CD4-positive, CD25-positive, alpha-beta regulatory T cell (primary cell): ENCODE measurements at places on chromosomes 2 and 18.

- peaks cover 53% of the 10 kb centered on the region for H3K4me1 ChIP-seq
- H3K27me3 ChIP-seq, result no peaks in the 10 kb centered on the region
- H3K27ac ChIP-seq, result no peak overlapping the region
- DNase-seq, result no peak
Observed at GRCh38 chr2:227462462-227462951, 9.4 kb upstream of the AGFG1 start.

- H3K27ac ChIP-seq, result no peak overlapping the region
- H3K36me3 ChIP-seq, result no peaks in the 10 kb centered on the region
- DNase-seq, result no peak
- no peak overlapping the region for H3K4me3 ChIP-seq
Observed at GRCh38 chr2:20487030-20487391, 40.1 kb downstream of the RHOB start.

GRCh38 chr2:36770542-36771287, 74.2 kb downstream of the VIT start:
- no peak overlapping the region for H3K4me3 ChIP-seq
- H3K27me3 ChIP-seq, result no peaks in the 10 kb centered on the region
- H3K27ac ChIP-seq, result no peak overlapping the region
- no peak for DNase-seq
- H3K4me1 ChIP-seq, result no peaks in the 10 kb centered on the region

GRCh38 chr18:44838971-44839666, 158.4 kb downstream of the SETBP1 start:
- H3K4me3 ChIP-seq, result peak overlapping the region; percentile 15
- H3K4me1 ChIP-seq, result peaks cover 12% of the 10 kb centered on the region
- no peaks in the 10 kb centered on the region for H3K27me3 ChIP-seq
- peak; percentile 87 for DNase-seq

- H3K27ac ChIP-seq, result no peak overlapping the region
- H3K4me3 ChIP-seq, result no peak overlapping the region
- no peaks in the 10 kb centered on the region for H3K36me3 ChIP-seq
- DNase-seq, result no peak
Observed at GRCh38 chr18:8514409-8514808, 94.8 kb upstream of the RAB12 start.

DNA sequence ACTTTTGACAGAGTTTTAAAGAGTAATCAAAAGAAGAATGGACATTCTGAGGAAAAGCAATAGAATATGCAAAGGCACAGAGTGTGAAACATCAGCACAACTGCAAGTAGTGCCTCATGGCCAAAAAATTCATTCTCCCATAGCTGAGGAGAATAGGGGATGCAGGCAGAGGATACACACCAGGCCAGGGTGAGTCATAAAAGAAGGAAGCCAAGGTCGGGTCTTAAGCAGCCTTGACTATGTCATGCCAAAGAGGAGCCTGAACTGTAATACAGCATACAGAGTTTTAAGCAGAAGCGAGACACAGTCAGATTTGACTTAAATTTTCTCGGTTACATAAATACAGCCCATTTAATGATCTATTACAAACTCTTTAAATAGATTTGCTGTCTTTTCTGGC, 165.0 kb downstream of the LNPK start:
- DNase-seq, result no peak
- H3K36me3 ChIP-seq, result no peaks in the 10 kb centered on the region
- no peak overlapping the region for H3K4me3 ChIP-seq
- H3K27ac ChIP-seq, result no peak overlapping the region
- H3K4me1 ChIP-seq, result no peaks in the 10 kb centered on the region
- no peaks in the 10 kb centered on the region for H3K27me3 ChIP-seq

DNA sequence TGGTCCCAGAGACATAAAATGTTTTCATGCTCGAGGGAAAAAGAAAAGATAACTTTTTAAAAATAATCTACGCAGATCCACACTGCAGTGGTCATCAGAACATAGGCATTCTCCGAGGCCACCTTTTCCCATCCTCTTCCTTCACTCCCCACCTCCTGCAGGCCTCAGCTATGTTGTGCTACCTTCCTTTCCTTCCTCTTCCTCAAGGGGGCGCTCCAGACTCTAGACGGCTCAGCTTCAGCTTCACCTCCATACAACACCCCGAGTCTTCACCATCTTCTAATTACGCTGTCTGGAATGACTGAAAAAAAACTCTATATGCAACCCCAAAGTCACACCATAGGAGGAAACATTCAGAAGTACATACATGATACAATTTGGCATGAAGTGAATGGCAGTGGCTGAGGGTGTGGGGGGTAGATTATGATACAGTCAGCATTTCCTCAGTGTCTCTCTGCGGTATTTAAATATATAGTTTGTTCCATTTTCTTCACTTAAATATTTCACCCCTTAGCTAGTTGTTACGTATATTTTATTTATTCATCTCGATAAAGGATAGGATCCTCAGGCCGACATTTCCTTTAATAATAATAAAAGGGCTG, 583.6 kb downstream of the IRS1 start:
- no peaks in the 10 kb centered on the region for H3K36me3 ChIP-seq
- no peak overlapping the region for H3K27ac ChIP-seq
- H3K27me3 ChIP-seq, result no peaks in the 10 kb centered on the region
- no peaks in the 10 kb centered on the region for H3K4me1 ChIP-seq
- H3K4me3 ChIP-seq, result no peak overlapping the region
- DNase-seq, result peak; percentile 51

DNA sequence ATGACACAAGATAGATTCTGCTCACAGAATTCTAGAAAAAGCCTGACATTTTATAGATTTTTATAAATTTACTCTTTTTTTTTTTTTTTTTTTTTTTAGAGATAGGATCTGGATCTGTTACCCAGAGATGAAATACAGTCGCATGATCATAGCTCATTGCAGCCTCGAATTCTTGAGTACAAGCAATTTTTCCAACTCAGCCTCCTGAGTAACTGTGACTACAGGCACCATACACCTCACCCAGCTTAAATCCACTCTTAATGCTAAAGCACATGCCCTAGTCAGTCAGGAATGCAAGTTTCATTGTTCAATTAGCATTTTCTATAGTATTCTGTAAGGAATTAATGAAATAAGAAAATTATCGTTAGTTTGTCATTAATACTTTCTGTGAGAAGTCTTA, 32.1 kb upstream of the WDR75 start:
- H3K4me3 ChIP-seq, result no peak overlapping the region
- no peak overlapping the region for H3K27ac ChIP-seq
- H3K27me3 ChIP-seq, result no peaks in the 10 kb centered on the region
- H3K4me1 ChIP-seq, result no peaks in the 10 kb centered on the region
- no peaks in the 10 kb centered on the region for H3K36me3 ChIP-seq

- H3K27me3 ChIP-seq, result no peaks in the 10 kb centered on the region
- no peaks in the 10 kb centered on the region for H3K36me3 ChIP-seq
- DNase-seq, result no peak
- H3K4me3 ChIP-seq, result no peak overlapping the region
- H3K27ac ChIP-seq, result no peak overlapping the region
Observed at GRCh38 chr2:20561637-20562454, 89.1 kb downstream of the HS1BP3 start.

GRCh38 chr2:38668779-38669479, 3.0 kb downstream of the GALM start:
- H3K4me3 ChIP-seq, result peak overlapping the region; percentile 94
- DNase-seq, result no peak
- no peaks in the 10 kb centered on the region for H3K36me3 ChIP-seq
- peaks cover 69% of the 10 kb centered on the region for H3K4me1 ChIP-seq
- peak overlapping the region; percentile 85 for H3K27ac ChIP-seq
- H3K27me3 ChIP-seq, result no peaks in the 10 kb centered on the region

DNA sequence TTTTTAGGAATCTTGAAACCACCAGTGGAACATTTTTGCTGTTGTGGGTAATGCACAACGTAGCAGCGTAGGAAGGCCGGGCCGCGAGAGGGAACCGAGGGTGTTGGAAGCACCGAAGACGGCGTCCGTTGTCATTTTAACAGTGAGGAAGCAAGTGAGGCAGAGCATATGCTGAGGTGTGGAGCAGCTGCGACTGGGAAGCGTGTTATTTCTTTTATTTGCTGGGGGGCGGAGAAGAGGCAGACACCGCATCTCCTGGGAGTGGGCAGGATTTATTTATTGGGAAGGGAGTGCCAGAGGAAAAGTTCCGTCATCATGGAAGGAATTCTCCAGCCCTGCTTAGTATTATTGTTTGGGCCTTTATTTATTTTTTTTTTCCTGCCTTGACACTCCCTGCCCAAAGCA, 232.8 kb downstream of the KLHL29 start:
- H3K4me3 ChIP-seq, result no peak overlapping the region
- no peaks in the 10 kb centered on the region for H3K36me3 ChIP-seq
- H3K27me3 ChIP-seq, result no peaks in the 10 kb centered on the region
- DNase-seq, result no peak
- no peak overlapping the region for H3K27ac ChIP-seq
- no peaks in the 10 kb centered on the region for H3K4me1 ChIP-seq

- H3K36me3 ChIP-seq, result no peaks in the 10 kb centered on the region
- peaks cover 14% of the 10 kb centered on the region for H3K27me3 ChIP-seq
- H3K27ac ChIP-seq, result no peak overlapping the region
- no peaks in the 10 kb centered on the region for H3K4me1 ChIP-seq
- no peak for DNase-seq
- no peak overlapping the region for H3K4me3 ChIP-seq
Observed at GRCh38 chr2:5694306-5694705, 2.1 kb downstream of the SOX11 start.

- H3K27ac ChIP-seq, result no peak overlapping the region
- H3K36me3 ChIP-seq, result no peaks in the 10 kb centered on the region
- H3K4me1 ChIP-seq, result no peaks in the 10 kb centered on the region
- H3K4me3 ChIP-seq, result no peak overlapping the region
Observed at GRCh38 chr2:2270808-2271415, 60.2 kb downstream of the MYT1L start.

- H3K27me3 ChIP-seq, result no peaks in the 10 kb centered on the region
- no peaks in the 10 kb centered on the region for H3K36me3 ChIP-seq
- no peak for DNase-seq
- H3K27ac ChIP-seq, result no peak overlapping the region
- H3K4me3 ChIP-seq, result no peak overlapping the region
Observed at GRCh38 chr2:56315376-56315775, 131.6 kb downstream of the CCDC85A start.

GRCh38 chr2:242075168-242075567, 205.6 kb downstream of the RTP5 start:
- H3K27me3 ChIP-seq, result peaks cover 3% of the 10 kb centered on the region
- no peak overlapping the region for H3K4me3 ChIP-seq
- H3K36me3 ChIP-seq, result no peaks in the 10 kb centered on the region
- no peak for DNase-seq
- H3K27ac ChIP-seq, result no peak overlapping the region

DNA sequence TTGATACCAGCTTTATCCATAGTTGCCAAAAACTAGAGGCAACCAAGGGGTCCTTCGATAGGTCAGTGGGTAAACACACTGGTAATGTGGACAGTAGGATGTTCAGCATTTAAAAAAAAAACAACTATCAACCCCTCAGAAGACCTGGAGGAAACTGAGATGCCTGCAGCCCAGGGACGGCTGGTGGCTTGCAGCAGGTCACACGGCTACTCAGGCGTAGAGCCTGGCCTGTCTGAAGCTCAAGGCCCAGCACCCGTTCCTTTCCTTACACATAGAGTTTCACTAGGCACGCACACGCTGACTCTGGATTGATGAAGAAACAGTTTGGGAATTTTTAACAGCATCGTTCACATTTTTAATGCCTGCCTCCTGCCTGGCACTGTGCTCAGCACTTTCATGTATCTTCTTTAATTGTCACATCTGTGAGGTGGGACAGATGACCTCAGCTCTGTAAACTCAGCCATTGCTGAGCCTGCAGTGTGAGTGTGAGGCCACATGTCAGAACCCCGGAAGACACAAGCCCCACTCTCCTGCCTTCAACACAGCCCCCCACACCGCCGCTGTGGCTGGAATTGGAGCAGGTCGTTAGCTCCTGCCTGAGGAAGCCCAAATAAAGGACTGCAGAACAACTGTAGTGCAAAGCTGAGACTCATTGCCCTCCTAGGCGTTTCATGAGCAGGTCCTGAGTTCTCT, 40.7 kb downstream of the TRAPPC12 start:
- no peaks in the 10 kb centered on the region for H3K27me3 ChIP-seq
- no peak for DNase-seq
- H3K36me3 ChIP-seq, result peaks cover 48% of the 10 kb centered on the region
- H3K4me1 ChIP-seq, result no peaks in the 10 kb centered on the region
- no peak overlapping the region for H3K4me3 ChIP-seq

- no peak overlapping the region for H3K4me3 ChIP-seq
- H3K27me3 ChIP-seq, result no peaks in the 10 kb centered on the region
- no peaks in the 10 kb centered on the region for H3K4me1 ChIP-seq
- no peak for DNase-seq
Observed at GRCh38 chr2:137870682-137871081, 93.6 kb upstream of the HNMT start.

- H3K4me1 ChIP-seq, result no peaks in the 10 kb centered on the region
- no peak overlapping the region for H3K27ac ChIP-seq
- no peak for DNase-seq
- H3K27me3 ChIP-seq, result no peaks in the 10 kb centered on the region
Observed at GRCh38 chr2:42503291-42503690, 9.5 kb upstream of the KCNG3 start.

GRCh38 chr18:76443519-76444445, 51.3 kb downstream of the ZNF516 start:
- H3K4me1 ChIP-seq, result no peaks in the 10 kb centered on the region
- H3K27ac ChIP-seq, result no peak overlapping the region
- H3K36me3 ChIP-seq, result no peaks in the 10 kb centered on the region
- no peak for DNase-seq

DNA sequence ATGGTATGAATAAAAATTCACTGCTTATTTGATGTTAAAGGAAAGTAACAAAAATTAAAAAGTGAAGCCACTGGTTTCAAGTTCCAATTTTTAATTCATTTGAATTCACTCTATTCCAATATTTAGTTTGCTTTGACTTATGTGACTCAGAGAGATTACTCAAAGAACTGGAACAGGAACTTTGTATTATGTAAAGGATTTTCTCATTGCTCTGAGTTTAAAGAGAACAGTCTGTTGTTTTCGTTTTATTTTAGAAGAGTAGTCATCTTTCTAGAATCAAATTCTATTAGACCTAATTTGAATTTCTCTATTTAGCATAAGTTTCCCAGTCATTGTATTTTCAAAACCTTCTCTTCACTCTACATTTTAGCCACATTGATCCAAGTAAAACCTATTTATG, 300.1 kb upstream of the SLC8A1 start:
- no peak overlapping the region for H3K27ac ChIP-seq
- H3K36me3 ChIP-seq, result no peaks in the 10 kb centered on the region
- no peak overlapping the region for H3K4me3 ChIP-seq
- no peaks in the 10 kb centered on the region for H3K4me1 ChIP-seq
- no peaks in the 10 kb centered on the region for H3K27me3 ChIP-seq
- no peak for DNase-seq

DNA sequence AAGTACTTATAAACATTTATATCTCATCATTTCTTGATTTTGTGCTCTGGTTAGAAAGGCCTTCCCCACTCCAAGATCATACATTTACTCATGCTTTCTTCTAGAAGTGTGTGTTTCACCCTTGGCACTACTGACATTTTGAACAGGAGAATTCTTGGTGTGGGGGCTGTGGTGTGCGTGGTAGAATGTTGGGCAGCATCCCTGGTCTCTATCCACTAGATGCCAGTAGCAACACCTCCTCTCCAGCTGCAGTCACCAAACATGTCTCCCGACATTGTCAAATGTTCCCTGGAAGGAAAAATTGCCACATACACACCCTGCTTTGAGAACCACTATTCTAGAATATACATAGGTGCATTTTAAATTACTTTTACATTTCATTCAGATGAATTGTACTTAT, 8.7 kb upstream of the TGIF1 start:
- no peaks in the 10 kb centered on the region for H3K36me3 ChIP-seq
- no peak for DNase-seq
- no peak overlapping the region for H3K4me3 ChIP-seq
- peaks cover 2% of the 10 kb centered on the region for H3K27me3 ChIP-seq
- no peaks in the 10 kb centered on the region for H3K4me1 ChIP-seq
- H3K27ac ChIP-seq, result no peak overlapping the region
